ENCODE measurements at places on chromosomes 2 and 18.

DNA sequence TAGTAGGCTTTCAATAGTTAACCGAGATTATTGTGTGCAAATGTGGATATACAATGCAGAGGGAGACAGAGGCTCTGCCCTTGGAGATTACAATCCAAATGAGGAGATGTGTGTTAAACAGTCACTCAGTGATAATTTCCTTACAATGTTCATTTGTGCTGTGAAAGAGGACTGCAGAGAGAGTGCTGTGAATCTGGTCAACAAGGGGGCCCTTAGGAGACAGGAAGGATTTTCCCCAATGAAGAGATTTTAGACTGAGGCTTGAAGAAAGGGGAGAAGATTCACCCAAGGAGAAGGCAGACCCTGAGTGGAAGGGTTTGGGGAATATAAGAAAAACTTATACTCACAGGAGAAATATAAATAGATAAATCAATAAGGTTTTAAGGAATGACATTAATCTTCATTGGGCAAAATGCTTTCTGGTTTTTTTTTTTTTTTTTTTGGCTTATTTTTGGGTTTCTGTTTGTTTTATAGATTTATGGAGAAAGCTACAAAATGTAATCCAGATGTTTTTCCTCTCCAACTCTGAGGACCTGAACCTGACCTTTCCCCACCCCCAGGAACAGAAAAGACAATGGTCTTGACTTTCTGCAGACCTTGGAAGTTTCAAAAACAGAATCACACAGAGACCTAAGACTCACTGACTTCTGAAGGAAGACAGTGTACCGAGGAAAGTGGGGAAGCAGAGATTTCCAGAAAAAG lies 151.3 kb upstream of the SERPINE2 start:
- no peak for DNase-seq

DNA sequence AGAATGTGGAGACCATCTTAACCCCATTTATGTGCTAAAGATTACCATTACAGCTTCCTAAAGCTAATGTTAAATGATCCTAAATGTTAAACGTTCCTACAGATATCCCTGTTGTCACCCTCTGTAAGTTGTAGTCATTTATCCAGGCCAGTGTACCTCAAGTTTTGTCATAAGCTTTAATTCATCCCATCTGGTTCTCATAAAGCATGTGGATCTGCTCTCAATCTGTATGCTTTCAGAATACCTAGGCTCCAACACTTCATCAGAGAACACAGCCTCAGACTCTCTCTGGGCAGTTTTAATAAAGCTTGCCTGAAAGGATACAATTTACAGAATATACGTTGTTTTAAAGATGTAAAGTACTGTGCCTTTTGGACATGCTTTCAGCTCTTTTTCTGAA lies 4.2 kb upstream of the CCDC178 start:
- no peak for DNase-seq

DNA sequence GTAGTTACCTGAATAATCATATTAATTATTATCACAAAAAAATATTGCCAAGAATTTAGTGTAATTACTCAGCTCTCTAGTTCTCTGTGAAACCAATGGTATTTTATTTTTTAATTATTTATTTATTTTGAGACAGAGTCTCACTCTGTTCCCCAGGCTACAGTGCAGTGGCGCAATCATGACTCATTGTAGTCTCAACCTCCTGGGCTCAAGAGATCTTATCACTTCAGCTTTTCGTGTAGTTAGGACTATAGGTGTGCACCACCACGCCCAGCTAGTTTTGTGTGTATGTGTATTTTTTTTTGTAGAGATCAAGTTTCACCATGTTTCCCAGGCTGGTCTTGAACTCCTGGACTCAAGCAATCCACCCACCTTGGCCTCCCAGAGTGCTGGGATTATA lies 440.4 kb upstream of the CDH20 start:
- DNase-seq, result no peak

GRCh38 chr18:68417826-68418225 lies 297.1 kb downstream of the TMX3 start:
- DNase-seq, result no peak

DNA sequence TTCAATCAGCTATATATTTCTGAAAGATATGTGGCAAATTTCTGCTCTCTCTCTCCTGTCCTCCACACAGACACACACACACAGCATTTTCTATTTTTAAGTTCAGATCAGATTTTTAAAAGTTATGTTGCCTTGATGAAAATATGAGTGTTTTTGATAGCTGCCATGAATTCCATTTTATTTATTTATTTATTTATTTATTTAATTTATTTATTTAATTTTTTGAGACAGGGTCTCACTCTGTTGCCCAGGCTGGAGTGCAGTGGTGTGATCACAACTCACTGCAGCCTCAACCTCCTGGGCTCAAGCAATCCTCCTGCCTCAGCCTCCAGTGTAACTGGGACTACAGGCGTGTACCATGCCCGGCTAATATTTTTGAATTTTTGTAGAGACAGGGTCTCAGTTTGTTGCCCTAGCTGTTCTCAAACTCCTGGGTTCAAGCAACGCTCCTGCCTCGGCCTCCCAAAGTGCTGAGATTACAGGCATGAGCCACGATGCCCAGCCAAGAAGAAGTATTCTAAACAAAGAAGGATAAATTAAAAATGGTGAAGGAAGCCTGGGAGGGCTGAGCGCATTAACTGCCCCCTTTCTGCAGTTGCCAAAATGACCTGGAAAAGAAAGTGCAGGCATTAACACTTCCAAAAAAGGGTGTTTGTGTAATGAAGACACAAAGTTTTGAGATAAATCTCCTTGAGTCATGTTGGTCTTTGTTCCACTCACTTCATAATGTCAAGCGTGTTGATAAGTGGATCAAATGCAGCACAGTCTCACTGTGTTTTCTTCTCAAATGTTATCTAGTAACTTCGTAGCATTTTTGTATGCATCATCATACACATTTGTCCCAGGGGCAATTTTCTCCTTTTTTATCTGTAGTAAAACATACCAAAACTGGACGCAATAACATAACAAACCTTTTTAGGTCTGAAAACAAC lies 11.1 kb upstream of the IMPA2 start:
- no peak for DNase-seq

GRCh38 chr2:12289120-12289802 lies 427.5 kb upstream of the TRIB2 start:
- no peak for DNase-seq

- no peak for DNase-seq
These were observed 9.6 kb downstream of the PTGR3 start for GRCh38 chr18:75199327-75199726.

- DNase-seq, result no peak
These were observed 274.4 kb upstream of the HDAC4 start for GRCh38 chr2:239674981-239675825.

DNA sequence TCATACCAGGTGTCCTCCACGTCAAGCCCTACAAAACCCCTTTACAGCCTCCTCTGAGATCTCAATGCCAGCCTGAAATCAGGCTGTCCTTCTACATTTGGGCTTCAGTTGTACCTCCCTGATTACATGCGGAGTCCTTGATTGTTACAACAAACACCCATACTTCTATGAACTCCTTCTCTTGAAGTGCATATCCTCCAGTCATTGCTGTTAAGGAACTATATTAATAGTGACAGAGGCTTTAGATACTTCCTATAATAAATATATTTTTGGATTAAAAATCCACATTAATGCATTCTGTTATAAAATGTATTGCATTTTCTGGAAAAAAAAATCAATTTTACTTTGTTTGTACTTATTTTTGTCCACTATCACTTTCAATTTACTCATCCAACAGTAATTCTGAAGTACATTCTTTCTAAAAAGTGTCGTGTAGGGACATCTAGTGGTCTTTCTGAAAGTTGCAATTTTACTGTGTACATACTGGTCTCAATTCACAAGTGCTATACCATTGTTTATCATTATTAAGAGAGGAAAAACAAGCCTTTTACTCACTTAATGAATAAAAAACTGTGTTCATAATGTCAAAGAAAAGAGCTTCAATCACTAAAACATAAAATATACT lies 316.4 kb downstream of the DSEL start:
- DNase-seq, result no peak

DNA sequence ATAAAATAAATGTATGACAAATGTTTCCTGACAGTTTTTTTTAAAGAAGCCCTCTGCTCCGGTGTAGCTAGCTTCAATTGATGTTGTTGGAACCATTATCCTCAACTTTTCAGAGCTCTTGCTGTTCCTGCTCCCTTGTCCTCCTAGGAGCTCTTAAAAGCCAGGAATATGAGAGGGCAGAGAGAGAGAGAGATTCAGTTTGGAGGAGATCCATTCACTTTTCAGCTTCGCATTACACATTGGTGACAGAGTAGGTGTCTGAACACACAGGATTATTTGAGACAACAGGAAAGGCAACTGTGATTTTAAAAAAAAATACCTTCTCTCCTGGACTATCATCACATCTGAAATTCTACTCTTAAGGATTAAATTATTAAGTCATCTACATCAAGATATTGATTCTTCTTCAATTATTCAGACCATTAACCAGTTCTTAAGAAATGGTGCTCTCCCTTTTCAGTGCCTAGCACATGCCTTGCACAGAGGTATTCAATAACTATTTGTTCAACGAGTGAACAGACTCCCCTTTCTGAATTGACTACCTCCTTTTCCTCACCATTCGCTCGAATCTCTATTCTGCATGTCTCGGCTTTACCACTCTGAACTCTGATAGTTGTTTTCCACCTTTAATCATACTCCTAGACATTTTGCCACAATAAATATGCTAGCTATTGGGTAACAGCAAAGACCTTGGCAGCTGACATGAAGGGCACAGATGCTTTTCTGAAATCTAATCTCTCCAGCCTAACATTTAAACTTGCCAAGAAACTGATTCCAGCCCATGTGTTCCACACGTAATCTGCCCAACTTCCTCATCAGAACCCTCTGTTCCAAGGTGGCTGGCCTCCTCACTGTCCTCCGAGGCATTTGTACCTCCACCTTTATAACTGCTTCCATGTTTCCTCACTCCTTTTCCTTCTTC lies 28.6 kb upstream of the SLC35F5 start:
- no peak for DNase-seq

- no peak for DNase-seq
These were observed 5.2 kb upstream of the SPRED2 start for GRCh38 chr2:65437392-65438135.

GRCh38 chr2:227360351-227360750 lies 18.8 kb downstream of the TM4SF20 start:
- DNase-seq, result no peak

- no peak for DNase-seq
These were observed 11.9 kb downstream of the TFCP2L1 start for GRCh38 chr2:121273116-121273515.

GRCh38 chr2:113114224-113114945 lies 13.0 kb upstream of the IL1RN start:
- DNase-seq, result no peak

- DNase-seq, result no peak
These were observed 31.9 kb downstream of the HS1BP3 start for GRCh38 chr2:20618886-20619521.

DNA sequence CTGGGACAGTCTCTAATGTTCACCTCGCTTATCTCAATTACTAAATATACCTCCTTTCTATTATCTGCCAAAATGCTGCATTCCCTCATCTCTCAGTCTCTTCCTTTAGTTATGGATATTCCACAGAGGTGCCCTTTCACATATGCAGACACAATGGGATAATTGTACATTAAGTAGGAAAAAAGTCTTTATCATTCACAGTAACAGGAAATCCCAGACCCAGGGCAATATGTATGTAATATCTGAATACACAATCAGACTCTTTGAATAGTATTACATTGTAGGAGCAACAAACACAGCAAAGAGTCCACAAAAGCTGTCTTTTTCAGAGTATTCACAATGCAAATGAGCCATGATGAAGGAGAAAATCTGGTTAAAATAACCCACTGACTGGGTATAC lies 1399.0 kb upstream of the ZEB2 start:
- no peak for DNase-seq

- no peak for DNase-seq
These were observed 195.4 kb upstream of the CWC22 start for GRCh38 chr2:180202467-180202951.

DNA sequence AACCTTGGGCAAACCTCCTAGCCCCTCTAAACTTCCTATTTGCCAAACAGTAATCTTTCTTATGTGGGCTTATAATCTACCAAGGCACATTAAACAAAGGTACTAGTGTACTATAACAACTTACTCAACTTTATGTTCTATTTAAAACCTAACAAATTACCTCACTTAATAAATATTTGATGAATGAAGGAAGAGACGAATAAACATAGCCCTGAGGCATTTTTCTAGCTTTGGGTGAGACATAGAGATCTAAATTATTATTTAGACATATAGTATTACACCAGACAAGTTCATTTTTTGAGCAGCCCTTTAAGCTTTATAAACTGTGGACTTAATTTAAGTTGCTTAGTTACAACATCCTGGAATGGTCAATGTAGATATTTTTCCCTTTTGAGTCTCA lies 104.6 kb downstream of the UNC80 start:
- no peak for DNase-seq

GRCh38 chr2:100136310-100136709 lies 6.1 kb downstream of the AFF3 start:
- DNase-seq, result peak; percentile 46

DNA sequence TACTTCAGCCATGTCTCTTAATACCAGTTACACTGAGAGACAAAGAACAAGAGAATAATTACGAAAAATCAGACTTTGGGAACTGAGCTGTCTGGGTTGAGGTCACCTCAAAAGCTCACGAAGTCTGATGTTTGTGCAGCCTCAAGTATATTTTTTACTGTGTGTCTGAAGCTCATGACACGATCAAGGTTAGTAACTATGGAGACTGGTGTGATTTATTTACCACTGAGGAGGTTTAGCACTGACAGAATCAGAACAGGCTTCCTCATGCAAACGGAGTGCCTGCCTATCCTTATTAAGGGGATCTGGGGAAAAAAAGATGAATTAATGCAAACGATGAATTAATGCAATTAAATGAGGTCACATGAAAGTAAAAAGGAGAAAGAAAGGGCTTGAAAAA lies 61.1 kb upstream of the RAPH1 start:
- DNase-seq, result no peak

DNA sequence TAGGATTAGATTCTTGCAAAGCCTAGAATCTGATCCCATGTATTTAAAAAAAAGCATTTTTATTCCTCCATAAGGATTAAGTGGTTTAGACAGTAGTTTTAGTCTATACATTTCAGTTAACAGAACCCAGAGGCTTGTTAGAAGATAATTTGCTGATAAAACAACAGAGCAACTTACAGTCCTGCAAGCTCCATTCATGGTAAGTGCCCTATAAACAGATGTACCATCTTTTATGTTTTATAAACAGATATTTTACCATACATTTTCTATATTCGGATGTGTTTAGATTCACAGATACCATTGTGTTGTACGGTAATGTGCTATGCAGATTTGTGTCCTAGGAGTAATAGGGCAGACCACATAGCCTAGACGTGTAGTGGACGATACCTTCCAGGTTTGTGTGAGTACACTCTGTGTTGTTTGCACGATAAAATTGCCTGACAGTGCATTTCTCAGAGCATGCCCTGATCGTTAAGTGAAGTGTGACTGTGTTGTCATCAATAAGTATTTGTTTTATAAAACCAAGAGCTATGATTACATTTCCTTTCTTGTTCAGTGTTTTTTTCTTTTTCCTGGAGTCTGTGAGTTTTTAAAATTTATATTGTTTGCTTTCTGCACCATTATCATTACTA lies 54.2 kb downstream of the CERS6 start:
- DNase-seq, result no peak

GRCh38 chr2:98761267-98761781 lies 30.4 kb upstream of the MGAT4A start:
- DNase-seq, result peak; percentile 81
